ENCODE measurements at places on chromosomes 4 and X.

DNA sequence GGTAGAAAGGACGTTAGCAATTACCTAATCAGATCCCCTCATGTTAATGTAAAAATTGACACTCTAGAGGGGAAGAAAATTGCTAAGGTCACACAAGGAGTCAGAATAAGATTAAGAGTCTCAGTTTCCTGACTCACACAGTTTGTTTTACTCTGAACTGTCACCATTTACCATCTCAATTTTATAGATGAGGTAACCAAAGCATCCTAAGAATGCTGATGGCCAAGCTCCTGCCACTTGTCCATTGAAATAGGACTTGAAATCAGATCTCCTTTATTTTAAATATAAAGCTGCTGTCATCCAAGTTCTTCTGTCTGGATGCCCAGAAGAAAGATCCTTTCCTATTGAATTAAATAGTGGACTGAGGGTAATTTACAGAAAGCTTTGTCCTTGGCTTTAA lies 114.8 kb upstream of the VAMP7 start:
- DNase-seq = no peak

DNA sequence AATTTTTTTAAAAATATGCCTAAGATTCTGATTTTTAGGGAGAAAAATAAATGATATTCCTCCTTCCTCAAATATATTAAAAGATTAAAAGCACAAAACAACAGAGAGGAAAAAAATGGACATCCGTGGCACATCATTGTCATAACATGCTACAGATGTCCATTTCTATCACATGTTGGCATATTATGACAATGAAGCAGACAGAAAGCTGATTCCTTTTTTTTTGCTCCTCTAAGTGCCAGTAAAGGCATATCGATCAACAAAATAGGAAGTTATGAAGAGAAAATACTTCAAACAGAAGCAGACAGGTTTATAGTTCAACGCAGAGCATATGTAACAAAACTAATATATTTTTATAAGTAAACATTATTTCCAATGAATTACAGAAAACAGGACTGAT lies 11.2 kb downstream of the KLHL8 start:
- DNase-seq = no peak

GRCh38 chr4:183306811-183307210 lies 13.3 kb downstream of the CLDN22 start:
- DNase-seq = no peak

DNA sequence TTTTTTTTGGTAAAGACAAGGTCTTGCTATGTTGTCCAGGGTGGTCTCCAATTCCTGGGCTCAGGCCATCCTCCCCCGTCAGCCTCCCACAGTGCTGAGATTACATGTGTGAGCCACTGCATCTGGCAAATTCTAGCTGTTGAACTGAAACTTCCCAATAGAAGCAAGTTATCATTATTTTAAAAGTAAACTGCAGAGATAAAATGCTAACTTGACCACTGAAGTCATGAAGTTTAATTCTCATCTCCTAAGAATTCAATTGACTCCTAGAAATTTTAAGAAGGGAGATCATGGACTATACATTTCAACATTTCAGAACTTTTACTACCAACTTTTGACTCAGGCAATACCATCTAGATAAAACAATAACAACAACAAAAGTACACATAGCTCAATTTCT lies 11.7 kb upstream of the EXOSC9 start:
- no peak for DNase-seq

- DNase-seq = no peak
These were observed 161.0 kb upstream of the GATB start for GRCh38 chr4:151921811-151922210.
